Large intestine (tissue), 12 donors: ENCODE measurements at places on chromosomes 12 and 14. TPM values are rescaled to one million over a fixed set of nuclear protein-coding genes. Genes with fewer than 3 reads are reported as not detected.

GRCh38 chr14:57845802-57846531 lies 19.9 kb downstream of the SLC35F4 start:
- no peaks in the 10 kb centered on the region for H3K36me3 ChIP-seq
- no peak overlapping the region for H3K27ac ChIP-seq
- no peaks in the 10 kb centered on the region for H3K4me1 ChIP-seq
- no peak for DNase-seq
- no peak overlapping the region for H3K4me3 ChIP-seq

- no peaks in the 10 kb centered on the region for H3K36me3 ChIP-seq
- no peak overlapping the region for H3K4me3 ChIP-seq
- DNase-seq = peak; percentile 55
- H3K27ac ChIP-seq = peak overlapping the region; percentile 12
- H3K27me3 ChIP-seq = no peaks in the 10 kb centered on the region
Observed at GRCh38 chr12:14952299-14952921, 9.0 kb downstream of the ARHGDIB start.

The PLCZ1 gene
- not detected for polyA plus RNA-seq

- DNase-seq = no peak
- H3K27ac ChIP-seq = no peak overlapping the region
- H3K4me1 ChIP-seq = no peaks in the 10 kb centered on the region
Observed at GRCh38 chr14:61132894-61133293, 148.2 kb downstream of the TMEM30B start.

The METAP2 gene
- polyA plus RNA-seq = 88.1 TPM

The GLIPR1L1 gene
- 0.27 TPM for polyA plus RNA-seq
